ENCODE measurements at places on chromosomes 3 and 15.

DNA sequence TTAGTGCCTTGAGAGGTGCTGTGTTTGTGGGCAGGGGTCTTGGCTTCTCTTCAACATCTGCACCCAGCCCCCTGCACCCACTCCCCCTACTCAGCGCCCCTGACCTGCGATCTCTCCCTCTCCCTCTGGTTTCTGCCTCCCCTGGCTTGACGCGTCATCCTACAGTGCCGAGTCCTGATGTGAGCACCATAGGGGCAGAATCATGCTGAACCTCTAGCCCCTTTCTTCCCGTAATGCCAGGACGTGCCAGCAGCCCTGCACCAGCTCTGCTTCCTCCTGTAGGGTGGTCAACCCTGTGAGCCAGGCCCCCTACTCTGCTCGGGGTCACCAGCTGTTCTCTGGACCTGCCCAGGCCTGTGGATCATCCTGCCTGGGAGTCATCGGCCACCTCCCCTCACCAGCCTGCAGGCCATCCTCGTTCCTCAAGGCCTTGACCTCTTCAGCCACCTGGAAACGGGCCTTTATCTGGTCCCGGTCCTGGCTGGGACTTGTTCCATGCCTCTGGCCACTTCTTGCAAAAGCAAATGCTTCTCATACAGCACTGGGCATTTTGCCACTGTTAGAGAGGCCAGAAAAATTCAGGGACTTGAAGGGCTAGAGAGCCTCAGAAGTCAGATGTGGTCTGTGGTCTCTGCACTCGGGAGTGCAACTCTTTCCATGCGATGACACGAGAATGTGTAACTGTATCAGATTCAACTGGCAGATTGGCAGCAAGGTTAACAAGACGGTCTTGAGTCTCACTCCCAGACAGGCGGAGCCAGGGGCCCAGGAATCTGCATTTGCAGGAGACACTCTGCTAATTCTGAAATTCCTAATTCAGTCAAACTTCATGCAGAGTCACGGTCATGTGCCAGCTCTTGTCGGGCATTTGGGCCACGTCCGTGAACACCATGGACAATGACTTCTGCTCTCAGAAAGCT is 16.7 kb upstream of the KLF15 start:
- DNase-seq = no peak

DNA sequence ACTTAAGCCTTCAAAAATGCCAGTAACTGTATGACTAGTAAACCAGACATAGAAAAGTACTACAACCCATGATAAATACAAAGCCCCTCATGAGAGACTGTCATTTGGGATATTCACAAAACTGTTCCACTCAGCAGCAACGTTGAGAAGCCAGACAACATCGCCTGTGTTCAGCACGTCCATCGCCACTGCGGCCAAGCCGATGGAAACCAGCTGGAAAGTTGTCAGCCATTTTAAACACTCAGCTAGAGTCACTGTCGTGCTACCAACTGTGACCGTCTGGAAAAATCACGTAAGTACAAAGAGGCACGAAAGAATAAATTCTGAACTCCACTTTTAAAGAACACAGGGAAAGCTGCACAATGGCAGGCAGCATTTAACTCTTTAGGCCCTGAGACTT is 340.7 kb upstream of the WNT5A start:
- no peak for DNase-seq

DNA sequence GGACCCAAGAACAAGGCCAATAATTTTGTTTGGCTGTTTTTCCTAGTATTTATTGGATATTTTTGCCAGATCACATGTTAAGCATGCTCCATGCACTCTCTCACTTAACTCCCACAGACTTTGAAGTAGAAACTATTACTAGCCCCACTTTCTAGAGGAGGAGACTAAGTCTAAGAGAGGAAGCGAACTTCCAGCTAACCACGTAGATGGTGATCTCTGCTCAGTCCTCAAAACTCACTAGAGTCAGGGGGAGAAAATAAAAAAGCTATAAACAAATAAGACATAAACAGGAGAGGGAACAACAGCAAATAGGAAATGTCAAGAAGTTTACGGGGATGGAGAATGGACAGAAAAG is 481.0 kb upstream of the PROK2 start:
- no peak for DNase-seq

DNA sequence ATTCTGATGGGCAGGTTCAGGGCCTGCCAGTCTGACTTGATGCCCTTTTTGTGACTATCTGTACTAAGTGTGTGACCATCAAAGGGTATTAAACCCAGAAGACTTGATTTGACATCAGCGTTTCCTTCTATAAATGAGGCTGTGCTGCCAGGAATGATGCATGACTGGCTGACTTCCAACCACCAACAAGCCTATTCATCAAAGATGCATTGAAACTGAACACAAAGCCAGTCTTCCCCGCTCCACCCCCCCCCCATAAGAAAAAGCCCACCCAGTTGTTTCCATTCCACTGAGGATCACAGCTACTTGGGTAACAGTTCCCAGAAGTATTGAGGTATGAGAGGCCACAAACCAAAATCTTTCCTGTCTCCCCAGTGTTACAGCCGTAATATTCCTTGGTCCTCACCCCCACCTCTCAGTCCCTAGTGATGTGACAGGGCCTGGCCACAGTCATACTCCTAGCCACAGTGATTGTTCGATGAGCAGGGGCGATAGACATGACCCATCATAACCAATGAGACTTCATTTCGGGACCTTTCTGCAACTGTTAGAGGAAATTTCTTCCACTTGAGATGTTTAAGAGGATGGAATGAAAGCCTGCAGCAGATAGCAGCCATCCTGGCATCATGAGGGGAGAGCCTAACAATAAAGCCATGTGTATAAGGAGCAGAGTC is 22.6 kb downstream of the SH3BP5 start:
- DNase-seq = no peak

DNA sequence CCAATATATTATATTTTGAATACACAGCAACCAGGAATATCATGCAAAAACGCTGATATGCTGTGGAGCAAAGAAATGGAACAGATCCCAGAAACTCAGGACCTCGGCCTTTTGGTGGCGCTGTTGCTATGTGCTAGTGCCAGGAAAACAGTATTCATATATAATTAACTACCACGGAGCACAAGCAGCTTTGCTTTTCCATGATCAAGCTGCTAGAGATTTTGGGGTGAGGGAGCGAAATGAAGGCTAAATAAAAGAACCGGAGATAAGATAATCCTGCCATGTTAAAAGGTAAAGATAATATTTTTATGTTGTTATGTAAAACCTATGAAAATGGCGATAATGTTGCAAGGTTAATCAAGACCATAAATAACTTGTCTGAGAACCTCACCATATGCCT is 157.7 kb upstream of the FAM3D start:
- no peak for DNase-seq

- no peak for DNase-seq
These were observed 46.8 kb downstream of the MGLL start for GRCh38 chr3:127775398-127776109.

DNA sequence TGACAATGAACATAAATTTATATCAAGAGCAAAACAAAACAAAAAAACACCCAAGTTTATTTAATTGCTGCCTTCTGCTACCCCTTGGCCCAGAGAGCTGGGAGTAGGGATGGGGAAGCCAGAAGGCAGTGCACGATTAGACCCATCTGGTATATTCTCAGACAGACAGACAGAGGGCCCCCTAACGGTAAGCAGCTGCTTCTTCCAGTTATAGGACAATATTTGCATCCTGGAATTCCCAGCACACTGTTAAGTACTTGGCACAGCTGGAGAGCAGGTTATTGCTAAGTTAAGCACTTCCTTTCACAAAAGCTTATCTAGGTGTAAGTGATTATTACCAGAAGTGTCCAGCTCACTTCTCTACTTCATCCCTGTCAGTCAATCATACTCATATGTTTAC is 39.3 kb downstream of the C2CD4B start:
- no peak for DNase-seq

DNA sequence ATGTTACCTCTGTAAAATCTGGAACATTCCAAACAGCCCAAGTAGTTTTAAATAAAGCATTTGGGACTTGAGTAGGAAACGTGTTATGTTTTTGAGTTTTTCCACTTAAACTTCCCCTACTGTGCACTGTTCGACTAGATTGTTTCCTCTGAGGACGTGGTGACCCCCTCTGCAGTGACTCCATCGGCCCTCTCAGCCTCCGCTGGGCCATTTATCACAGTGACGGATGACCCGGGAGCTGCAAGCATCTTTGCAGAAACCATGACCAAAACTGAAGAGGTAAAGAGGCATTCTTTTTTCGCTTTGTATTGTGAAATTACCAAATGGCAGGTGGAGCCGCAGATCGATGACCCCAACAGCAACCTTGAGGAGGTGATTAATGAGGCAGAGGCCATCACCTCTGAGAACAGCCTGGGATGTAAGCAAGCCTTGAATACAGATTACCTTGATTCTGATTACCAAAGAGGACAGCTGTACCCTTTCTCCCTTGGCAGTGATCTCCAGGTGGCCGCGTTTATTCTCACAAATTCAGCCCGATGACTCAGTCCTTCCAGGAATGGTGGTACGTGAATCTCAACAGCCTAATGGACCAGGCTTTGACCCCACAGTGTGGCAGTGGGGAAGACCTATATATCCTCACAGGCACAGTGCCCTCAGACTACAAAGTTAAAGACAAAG is 79.1 kb upstream of the FAN1 start:
- DNase-seq = no peak

GRCh38 chr3:196936288-196936687 is 6.0 kb downstream of the NCBP2 start:
- DNase-seq = no peak

GRCh38 chr15:52326756-52327155 is 31.2 kb upstream of the MYO5C start:
- no peak for DNase-seq

- no peak for DNase-seq
These were observed 62.9 kb upstream of the THSD4 start for GRCh38 chr15:71052356-71052755.

DNA sequence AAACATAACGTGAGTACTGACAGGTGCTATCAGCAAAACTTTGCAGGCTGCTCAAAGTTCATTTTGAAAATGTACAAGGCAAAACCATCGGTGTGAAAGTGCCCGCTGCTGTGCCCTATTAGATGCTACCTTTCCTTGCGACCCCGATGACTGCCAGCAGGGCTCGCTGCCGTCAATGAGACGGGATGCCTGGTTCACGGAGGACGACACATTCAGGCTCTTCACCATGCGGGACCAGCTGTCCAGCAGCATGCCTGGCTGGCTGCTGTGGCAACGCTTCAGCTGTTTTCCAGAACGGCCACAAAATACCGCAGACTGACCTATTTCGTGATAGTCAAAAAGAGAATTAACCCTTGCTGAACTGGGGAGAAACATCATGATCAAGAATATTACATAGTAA is 92.7 kb upstream of the OCA2 start:
- DNase-seq = no peak

DNA sequence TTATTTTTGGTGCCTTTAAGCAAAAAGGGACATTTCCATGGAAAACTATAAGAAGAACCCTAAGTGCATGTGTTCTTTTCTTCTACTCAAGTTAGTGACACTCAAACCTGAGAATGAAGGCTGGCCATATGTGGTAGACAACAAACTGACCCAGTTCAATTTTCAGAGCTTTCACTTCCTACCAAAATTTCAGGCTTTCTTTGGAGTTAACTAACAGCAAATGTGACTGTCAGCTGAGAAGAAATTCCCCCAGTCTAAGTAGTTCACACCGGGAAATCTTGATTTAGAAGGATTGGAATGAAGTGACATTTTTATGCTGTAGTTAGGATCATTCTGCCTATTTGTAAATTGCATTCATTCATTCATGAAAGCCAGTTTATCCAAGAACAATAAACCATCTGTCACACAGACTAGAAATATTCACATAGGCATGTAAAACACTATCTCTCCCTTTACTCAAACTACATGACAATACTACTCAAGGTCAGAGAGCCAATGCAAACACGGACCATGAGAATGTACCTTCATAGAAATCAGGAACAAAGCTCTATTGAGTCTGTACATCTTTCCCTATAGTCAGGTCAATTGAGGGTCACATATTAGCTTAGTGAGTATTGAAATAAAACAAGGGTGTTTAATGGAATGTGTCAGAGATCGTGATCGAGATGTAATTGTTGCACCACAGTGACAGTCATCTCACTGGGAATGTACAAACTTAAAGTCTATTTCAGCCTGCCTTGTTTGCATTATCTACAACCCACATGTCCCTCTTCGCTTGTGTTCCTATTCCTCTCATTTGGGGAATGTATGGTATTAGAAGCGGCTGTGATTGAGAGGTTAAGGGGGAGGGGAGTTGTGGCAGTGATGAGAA is 113.8 kb upstream of the TGFBR2 start:
- DNase-seq = no peak

DNA sequence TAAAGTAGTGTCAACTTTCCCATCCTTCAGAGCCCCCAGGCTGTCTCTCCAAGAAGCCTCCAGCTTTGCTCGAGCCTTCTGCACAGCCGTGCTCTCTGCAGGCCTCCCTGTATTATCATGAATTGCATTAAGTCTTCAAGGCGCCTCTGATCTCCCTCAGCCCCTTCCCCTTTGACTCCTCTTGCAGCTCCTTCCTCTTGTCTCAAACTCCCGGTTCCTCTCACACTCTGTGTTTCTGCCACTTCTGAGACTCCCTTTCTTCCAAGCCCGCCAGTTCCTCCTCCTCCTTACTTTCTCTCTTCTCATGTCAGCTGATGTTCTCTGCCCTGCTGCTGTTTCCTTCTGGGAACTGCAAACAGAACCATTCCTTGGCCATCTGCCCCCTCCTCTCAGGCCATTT is 418.8 kb downstream of the EPHB1 start:
- DNase-seq = no peak

DNA sequence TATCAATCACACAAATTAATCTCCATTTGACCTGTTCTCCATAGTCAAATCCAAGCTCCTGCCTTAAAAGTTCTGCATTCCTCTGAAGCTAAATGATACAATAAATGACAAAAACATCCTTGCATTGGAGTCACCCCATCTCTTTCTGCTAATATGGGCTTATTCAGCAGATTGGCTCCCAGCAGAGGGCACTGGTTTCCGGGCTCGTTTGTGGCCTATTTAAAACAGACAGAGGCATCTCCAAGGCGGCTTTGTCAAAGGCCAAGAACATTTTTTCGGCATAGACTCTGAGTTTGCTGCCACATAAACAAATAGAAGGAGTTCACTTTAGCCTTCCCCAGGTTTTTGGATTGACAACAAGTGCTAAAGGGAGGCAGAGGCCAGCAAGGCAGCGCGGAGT is 204.4 kb upstream of the RASGRP1 start:
- no peak for DNase-seq

GRCh38 chr15:60761505-60761845 is 282.5 kb upstream of the ICE2 start:
- DNase-seq = no peak

- DNase-seq = no peak
These were observed 241.2 kb upstream of the LRRC3B start for GRCh38 chr3:26381411-26381810.

DNA sequence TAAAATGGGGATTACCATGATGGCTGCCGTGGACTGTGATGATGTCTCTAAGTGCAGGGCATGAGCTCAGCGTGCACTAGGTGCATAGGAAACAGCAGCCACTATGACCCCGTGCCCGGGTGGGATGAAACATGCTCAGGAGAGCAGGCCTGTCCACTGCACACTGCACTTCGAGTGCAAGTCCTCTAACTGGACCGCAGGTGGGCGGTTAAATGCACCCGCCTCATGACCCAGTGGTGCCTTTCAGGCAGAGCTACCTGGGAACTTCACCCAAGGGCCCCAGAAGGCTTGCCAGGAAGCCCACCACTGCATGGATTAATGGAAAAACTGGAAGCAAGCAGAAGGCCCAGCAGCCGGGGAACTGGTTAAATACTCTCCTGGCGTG is 34.0 kb downstream of the PRKCD start:
- no peak for DNase-seq

GRCh38 chr3:194713299-194714136 is 27.8 kb downstream of the FAM43A start:
- DNase-seq = no peak

- DNase-seq = no peak
These were observed 22.8 kb upstream of the GOLM2 start for GRCh38 chr15:44265757-44266156.

GRCh38 chr3:101778385-101779046 is 495 bp upstream of the NXPE3 start:
- no peak for DNase-seq

Data from T follicular helper cell (primary cell).